ENCODE measurements at places on chromosomes 13 and 19.

GRCh38 chr19:53906211-53907192 lies 2.6 kb upstream of the CACNG7 start:
- DNase-seq = peak; percentile 36

DNA sequence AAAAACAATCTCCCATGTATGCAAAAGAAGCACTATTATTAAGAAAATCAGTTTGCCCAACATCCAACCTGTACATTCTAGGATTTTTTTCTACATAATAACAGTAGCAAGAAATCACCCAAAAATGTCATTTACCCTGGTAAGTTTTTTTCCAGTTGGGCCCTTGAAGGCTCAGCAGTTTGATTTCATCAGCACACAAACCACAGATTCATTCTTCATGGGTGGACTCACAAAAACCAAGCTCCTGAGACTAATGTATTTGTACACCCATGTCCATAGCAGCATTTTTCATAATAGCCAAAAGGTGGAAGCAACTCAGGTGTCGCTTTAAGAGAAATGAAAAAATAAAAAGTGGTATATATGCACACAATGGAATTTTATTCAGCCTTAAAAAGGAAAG lies 210.1 kb downstream of the TBC1D4 start:
- no peak for DNase-seq

GRCh38 chr19:7718668-7719067 lies 13.2 kb downstream of the CLEC4G start:
- peak; percentile 24 for DNase-seq

GRCh38 chr19:30857966-30858490 lies 485.8 kb downstream of the ZNF536 start:
- DNase-seq = no peak

- no peak for DNase-seq
These were observed 1.9 kb downstream of the KLF12 start for GRCh38 chr13:74132152-74132775.

DNA sequence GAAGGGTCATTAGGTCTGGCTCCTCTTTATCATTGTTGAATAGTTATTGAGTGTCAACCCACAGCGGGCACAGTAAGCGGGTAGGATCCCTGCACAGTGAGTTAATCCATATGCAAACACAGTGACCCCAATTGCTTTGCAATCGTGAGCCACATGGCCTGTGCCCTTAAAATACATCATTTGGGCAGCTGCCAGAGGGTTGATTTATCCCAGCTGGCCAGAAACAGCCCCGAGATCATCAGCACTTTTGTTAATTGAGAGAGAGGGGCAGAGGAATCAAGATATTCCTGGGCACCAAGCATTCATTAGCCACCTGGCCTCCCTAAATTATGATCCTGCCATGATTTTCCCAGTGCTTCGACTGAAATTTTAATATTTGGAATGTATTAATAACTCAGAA lies 9.8 kb upstream of the CNMD start:
- no peak for DNase-seq

GRCh38 chr19:29448046-29448445 lies 77.7 kb upstream of the VSTM2B start:
- DNase-seq = no peak

DNA sequence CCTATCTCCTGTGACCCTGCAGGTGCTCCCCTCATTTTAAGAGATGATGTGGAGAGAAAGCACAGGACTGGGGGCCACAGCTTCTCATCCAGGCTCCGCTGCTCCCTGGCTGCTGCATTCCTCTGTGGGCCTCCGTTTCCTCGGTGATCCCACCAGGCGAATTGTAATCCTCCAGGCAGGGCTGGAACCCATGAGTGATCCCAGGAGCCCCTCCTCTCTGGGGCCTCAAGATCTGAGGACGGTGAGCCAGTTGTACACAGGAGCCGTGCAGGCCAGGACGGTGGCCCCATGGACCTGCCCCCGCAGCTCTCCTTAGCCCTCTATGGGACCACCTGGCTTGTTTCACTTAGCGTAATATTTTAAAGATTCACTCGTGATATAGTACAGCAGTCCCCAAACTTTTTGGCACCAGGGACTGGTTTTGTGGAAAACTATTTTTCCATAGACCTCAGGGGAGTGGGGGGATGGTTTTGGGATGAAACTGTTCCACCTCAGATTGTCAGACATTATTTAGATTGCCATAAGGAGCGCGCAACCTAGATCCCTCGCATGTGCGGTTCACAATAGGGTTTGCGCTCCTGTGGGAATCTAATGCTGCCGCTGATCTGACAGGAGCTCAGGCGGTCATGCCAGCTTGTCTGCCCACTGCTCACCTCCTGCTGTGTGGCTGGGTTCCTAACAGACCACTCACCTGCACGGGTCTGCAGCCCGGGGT lies 5.6 kb downstream of the FFAR3 start:
- DNase-seq = no peak

GRCh38 chr13:27658546-27658945 lies 36.9 kb downstream of the POLR1D start:
- no peak for DNase-seq

GRCh38 chr13:98050041-98050466 lies 92.8 kb upstream of the FARP1 start:
- DNase-seq = no peak

- DNase-seq = no peak
These were observed 13.5 kb downstream of the ZSCAN5A start for GRCh38 chr19:56301155-56301554.

GRCh38 chr13:39394796-39395678 lies 208.0 kb downstream of the LHFPL6 start:
- no peak for DNase-seq

- no peak for DNase-seq
These were observed 285.4 kb upstream of the GPC6 start for GRCh38 chr13:92941167-92941566.

- DNase-seq = no peak
These were observed 347.4 kb downstream of the LIG4 start for GRCh38 chr13:107867701-107868661.

GRCh38 chr13:39451860-39452301 lies 151.1 kb downstream of the LHFPL6 start:
- peak; percentile 11 for DNase-seq

- no peak for DNase-seq
These were observed 18.9 kb upstream of the DPRX start for GRCh38 chr19:53612762-53613526.

DNA sequence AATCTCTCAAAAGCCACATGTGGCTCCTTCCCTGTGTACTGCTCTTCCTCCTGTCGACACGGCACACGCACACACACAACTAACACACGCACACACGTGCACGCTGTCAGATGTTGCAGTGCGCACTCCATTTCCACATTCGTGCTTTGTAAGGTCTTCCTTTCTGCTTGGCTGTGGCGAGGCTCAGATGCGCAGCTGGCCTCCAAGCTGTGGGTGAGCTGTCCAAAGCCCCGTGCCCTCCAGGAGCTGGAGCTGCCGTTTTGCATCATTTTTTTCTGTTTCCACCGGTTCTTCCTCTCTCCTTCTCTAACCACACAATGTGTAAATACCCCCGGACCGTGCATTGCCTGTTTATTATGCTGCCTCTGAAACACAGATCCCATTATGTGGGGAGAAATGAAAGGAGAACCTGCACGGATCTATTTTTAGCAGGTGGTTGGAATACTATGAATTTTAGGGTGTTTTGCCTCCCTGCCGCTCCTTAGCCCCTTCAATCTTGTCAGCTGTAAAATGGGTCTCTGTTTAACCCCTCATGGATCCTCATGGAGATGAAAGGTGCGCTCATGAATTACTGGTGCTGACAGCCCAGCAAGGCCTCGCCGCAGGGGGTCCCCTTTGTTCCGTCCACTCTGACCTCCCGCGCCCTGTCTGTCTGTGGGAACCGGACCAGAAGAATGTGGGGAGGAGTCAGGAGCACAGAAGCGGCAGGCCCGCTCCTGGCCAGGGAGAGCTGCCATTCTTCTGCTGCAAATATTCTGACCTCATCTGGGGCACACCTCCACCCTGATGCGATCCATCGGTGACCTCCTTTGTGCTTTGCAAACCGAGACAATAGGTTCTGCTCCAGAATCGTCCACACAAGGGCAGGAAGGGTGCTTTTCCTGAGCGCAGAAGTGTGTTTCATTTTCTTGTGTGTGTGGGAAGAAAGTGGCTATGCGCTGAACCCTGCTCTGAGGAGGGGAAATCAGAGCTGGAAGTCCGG lies 137.7 kb downstream of the SOX1 start:
- DNase-seq = no peak

DNA sequence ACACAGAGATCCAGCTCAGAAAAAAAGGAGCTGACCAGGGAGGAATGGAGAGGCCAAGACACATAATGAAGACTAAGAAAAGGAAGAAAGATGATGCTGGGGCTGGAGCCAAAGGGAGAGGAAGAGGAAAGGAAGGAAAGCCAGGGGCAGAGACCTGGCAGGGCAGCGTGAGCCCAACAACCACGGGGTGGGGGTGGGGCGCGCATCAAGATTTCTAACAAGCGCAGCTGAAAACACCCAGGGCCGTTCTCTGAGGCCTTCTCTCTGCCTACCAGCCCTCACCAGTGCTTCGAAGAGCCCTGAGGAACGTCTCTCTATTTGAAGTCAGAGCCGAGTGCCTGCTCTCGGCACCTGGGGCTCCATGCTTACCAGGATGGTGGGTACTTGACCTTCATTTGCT lies 23.6 kb upstream of the POU2F2 start:
- no peak for DNase-seq

GRCh38 chr19:18388100-18388959 lies 2.4 kb downstream of the GDF15 start:
- peak; percentile 88 for DNase-seq

DNA sequence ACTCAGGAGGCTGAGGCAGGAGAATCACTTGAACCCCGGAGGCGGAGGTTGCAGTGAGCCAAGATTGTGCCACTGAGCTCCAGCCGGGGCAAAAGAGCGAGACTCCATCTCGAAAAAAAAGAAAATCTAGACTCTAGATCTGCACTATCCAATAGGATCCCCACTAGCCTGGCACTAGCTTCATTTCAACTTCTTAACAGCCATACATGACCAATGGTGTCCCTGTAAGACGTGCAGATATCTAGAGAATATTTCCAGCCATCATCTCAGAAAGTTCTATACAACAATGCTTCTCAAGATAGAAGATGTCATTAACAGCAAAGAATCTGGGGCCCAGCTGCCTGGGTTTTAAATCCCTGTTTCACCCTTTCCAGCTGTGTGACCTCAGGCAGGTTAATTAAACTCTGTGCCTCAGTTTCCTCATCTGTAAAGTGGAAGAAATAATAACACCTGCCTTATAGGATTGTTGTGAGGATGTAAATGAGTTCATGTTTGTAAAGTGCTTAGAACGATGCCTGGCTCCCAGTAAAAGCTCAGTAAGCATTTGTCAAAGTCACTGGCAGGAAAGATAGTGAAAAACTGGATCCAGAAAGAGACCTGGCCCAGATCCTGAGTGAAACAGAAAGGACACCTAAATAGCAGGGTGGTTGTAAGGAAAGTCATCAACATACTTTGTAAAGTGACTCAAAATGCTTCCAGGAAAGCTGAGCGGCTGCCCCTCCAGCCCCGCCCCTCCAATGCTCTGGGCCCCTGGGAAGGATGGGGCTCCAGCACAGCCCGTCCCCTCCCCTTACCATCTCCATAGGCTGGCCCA lies 13.5 kb downstream of the WIZ start:
- DNase-seq = no peak

GRCh38 chr13:44131069-44131614 lies 242.5 kb upstream of the SERP2 start:
- DNase-seq = no peak

GRCh38 chr19:6728346-6728745 lies 7.9 kb upstream of the C3 start:
- no peak for DNase-seq

DNA sequence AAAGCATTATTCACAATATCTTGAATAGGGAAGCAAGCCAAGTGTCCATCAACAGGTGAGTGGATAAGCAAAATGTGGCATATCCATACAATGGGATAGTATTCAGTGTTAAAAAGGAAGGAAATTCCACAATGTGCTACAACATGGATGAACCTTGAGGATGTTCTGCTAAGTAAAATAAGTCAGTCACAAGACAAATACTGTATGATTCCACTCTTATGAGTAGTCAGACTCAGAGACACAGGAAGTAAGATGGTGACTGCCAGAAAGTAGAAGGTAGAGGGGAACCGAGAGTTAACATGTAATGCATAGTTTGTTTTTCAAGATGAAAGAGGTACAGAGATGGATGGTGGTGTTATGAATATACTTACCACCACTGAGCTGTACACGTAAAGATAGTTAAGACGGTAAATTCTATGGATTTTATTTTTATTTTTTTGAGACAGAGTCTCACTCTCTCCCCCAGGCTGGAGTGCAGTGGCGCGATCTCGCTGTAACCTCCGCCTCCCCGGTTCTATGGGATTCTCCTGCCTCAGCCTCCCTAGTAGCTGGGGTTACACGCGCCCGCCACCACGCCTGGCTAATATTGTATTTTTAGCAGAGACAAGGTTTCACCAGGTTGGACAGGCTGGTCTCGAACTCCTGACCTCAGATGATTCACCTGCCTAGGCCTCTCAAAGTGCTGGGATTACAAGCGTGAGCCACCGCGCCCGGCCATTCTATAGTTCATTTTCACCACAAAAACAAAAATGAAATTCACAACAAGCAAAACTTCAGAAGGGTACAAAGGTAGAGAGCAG lies 1.0 kb upstream of the CHAMP1 start:
- DNase-seq = peak; percentile 16

DNA sequence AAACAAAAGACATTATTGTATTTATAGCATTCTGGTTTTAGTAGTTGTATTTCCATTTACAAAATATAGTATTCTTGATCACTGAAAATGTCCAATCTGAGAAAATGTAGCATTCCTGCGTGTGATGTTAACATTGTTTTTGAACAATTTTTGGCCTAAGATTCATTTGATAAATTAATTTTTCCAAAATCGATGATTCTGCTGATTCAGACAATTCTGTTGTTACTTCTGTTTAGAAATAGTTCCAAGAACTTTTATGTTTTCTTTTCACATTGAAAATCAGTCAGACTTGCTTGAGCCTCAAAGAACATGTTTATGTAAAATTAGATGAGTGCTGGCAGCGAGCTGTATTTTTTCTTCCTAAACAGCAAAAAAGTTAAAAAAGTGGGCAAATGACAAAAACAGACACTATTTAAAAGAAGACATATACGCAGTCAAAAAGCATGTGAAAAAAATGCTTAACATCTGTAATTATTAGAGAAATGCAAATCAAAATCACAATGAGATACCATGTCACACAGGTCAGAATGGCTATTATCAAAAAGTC lies 804.5 kb upstream of the MIR17HG start:
- DNase-seq = no peak

- DNase-seq = no peak
These were observed 160.7 kb downstream of the LMO7 start for GRCh38 chr13:75796825-75797224.

DNA sequence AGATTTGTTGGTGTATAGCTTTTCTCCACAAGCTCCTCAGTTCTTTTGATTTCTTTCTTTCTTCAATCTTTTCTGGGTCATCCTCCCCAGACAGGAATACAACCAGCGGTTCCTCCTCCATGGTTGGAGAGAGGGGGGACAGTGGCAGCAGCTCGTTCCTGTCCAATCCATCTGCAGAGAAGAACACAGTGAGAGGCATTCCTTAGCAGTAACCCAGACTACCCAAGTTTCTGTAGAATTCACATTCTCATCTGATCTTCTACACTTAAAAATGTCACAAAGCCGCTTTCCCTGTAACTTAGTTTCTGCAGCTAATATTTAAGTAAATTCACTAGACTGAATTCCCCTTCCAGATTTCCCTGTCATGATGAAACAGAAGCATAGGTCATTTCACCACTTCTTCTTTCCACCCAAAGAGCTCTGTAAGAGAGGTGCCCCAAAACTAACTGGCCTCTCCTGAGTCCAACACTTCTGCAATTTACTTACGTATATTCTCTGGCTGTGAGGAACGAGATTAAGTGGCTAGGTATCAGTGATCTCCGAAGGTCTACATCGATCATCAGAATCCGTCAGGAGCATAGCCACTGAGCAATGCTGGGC lies 171.9 kb downstream of the TBC1D4 start:
- no peak for DNase-seq

GRCh38 chr13:20969182-20969581 lies 66.6 kb upstream of the XPO4 start:
- DNase-seq = no peak

Data from transverse colon (tissue), 4 donors.